Nucleus accumbens (tissue), 56 donors: ENCODE measurements at places on chromosomes 4 and X.

DNA sequence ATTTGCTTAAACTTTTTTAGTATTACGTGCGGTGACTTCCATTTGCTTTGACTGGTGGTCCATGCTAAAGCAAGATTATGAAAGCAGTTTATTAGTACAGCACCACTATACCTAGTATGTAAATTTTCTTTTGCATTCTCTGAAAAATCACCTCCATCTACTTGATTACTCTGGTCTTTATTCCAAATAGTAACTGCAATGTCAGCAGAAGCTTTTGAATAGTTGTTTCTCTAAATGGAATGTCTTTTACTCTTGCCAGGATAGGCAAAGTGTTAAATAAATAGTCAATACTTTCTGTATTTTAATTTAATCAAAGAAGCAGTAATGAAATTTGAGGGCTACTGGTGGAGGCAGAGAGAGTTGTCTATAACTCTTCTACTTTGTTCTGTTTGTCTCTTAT is 167.2 kb upstream of the SLC4A4 start:
- no peak for DNase-seq

DNA sequence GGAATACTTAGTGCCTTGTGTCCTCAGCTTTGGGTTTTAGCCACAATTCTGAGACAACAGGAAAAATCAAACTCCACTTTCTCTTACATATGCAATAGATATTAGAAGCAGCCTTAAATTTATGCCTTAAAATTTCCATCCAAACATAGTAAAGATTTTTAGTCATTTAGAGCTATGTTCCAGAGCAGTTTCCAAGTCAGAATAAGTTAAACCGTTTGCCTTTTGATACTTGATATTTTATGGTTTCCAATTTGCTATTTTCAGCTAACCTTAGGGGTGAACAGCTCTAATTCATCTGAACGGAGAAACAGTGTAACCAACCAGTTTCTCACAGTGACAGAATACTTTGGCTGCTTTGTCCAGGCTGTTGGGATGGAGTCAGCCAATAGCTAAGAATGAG is 125.8 kb upstream of the RXFP1 start:
- no peak for DNase-seq

GRCh38 chrX:16638533-16638932 is 11.4 kb upstream of the S100G start:
- no peak for DNase-seq

- peak; percentile 0 for DNase-seq
Measured at GRCh38 chr4:99462875-99463464, 27.8 kb upstream of the ADH7 start.

- no peak for DNase-seq
Measured at GRCh38 chr4:53208753-53209152, 157.1 kb downstream of the SCFD2 start.

GRCh38 chr4:169184236-169184635 is 86.5 kb downstream of the SH3RF1 start:
- DNase-seq, result no peak

GRCh38 chr4:114924311-114924710 is 189.1 kb downstream of the NDST4 start:
- DNase-seq, result no peak

GRCh38 chrX:56029691-56030090 is 202.5 kb upstream of the KLF8 start:
- no peak for DNase-seq

DNA sequence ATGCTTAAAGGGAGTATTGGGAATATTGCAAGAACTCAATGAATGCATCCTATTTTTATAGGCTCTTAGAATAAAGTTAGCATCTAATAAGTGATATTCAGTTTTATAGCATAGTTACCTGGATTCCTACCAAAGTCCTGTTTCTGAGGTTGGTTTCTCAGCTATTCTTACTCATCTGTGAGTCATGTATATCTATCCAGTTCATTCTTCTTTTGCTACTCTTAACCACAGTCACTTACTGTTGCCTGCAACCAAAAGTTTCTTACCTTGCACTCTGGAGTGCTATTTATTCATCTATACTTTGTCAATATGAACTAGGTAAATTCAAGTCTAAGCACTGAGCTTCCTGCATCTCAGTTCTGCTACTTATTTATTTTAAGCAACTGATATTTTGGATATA is 322.5 kb downstream of the HS3ST1 start:
- DNase-seq, result no peak
